ENCODE measurements at places on chromosomes 4 and X.

GRCh38 chr4:163621821-163622220, 127.3 kb downstream of the TMA16 start:
- no peak for DNase-seq

GRCh38 chrX:71081330-71082123, 13.4 kb upstream of the SNX12 start:
- DNase-seq, result no peak

DNA sequence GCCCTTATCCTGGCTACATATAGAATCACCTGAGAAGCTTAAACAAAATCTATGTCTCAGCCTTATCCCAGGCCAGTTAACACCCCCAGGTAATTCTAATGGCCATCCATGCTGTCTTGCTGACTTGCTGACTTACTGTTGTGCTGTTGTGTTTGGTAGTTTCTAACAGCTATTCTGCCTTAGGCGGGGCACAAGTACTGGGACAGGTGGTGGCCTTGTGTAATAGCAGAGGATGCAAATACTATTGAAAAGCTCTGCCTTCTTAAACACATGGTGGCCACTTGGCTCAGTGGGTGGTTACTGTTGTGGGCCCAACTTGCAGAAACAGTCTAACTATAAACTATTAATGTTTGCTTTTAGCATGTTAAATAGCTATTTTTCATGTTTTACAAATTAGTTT, 56.2 kb downstream of the CDS1 start:
- peak; percentile 16 for DNase-seq

GRCh38 chr4:162010362-162010761, 153.4 kb downstream of the FSTL5 start:
- no peak for DNase-seq

- no peak for DNase-seq
Observed at GRCh38 chr4:16310606-16311005, 84.3 kb upstream of the TAPT1 start.

DNA sequence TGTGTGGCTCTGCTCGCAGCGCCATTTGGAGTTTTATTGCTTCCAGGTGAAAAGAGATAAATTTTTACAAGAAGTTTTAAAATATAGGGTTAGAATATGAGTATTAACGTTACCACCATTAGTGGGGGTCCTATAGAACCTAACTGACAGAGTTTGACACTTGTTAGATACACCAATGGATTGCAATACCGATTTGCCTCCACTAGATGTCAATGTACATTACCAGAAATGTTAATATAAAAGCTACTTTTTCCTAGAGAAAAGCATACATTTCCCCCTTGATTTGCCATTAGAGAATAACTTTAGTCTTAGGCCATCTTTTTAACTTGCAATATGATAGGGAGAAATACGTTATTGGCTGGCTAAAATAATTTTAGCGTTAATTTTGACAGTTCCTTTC, 108.4 kb downstream of the LINC00632 start:
- peak; percentile 35 for DNase-seq

GRCh38 chr4:189656641-189657040, 284.0 kb upstream of the FRG1 start:
- DNase-seq, result no peak

DNA sequence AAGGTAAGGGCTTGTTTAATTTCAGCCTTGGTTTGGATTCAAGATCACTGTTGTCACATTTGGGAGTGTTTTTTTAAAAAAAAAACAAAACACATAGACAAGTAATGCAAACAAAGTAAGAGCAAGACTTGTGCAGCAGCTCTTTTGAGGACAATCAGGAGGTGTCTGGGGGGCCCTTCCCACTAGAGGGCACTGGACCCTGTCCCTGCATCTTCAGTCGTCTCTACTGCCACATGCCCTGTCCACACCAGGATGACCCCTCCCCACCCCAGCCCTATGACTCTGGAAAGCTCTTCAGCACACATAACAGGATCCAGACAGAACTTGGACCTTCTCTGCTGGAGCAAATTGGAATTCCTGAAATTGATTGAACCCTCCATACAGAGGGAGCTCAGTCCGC, 71.0 kb downstream of the USP46 start:
- DNase-seq, result peak; percentile 76

GRCh38 chr4:100591161-100591876, 73.5 kb upstream of the EMCN start:
- no peak for DNase-seq

GRCh38 chr4:113730467-113731216, 30.9 kb downstream of the CAMK2D start:
- DNase-seq, result no peak

DNA sequence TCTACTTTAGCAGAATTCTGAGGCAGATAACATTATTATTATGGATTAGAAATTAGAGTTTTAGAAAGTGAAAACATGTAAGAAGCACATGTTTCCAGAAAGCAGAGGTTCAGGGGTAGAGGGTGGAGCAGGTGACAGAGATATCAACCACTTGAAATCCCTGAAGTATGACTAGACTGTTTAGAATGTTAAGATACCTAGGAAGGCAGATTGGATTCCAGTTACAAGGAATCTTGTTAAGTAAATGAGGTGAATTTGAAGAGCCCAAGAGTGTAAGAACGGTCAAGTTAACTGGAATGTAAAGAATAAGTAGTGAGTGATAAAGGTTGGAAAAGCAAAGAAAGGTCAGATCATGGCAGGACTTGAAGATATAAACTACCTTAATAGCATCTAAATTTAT, 37.6 kb downstream of the ARSJ start:
- DNase-seq, result peak; percentile 51

GRCh38 chr4:53161051-53161786, 204.6 kb downstream of the SCFD2 start:
- no peak for DNase-seq

- peak; percentile 11 for DNase-seq
Observed at GRCh38 chrX:11724122-11725017, 33.7 kb upstream of the MSL3 start.

GRCh38 chr4:182207830-182208396, 35.3 kb upstream of the TENM3 start:
- peak; percentile 68 for DNase-seq

DNA sequence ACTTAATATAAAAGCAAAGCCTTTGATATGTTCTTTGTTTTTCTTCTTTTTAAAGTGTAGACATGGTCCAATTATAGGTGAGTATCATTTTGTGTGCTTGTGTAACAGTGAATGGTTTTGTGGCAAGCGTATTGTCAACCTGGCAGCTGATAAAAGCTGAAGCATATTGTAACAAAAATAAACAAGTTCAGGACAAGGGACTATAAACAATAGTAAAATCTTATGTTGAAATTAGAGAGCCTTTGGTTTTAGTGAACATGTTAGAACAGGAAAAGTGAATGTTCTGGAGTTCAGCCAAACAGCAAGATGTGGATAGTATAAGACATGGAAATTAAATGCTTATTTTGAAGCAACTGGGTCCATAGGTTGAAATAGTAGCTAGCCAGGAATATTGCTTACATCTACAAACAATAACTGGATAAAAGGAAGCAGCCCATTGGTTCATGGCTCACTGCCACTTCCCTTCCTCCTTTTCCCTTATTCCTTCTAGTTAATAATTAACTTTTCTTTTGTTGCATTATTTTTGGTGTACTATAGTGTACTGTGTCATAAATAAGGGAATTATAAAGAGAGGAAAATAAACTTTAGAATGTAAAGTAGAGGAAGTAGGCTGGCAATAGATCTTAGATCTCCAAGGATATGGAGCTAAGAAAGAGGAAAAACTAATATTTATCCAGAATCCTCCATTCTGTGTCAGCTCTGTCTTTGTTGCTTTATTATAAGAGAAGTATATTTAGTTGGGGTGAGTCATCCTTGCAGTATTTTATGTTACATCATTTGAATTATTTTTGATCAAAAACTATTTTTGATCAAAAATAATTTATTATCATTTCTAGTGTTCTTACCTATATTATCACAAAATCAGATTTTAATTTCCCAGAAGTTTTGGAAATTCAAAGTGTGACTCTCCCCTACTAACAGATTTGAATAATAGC, 65.6 kb downstream of the MRPL1 start:
- DNase-seq, result no peak

DNA sequence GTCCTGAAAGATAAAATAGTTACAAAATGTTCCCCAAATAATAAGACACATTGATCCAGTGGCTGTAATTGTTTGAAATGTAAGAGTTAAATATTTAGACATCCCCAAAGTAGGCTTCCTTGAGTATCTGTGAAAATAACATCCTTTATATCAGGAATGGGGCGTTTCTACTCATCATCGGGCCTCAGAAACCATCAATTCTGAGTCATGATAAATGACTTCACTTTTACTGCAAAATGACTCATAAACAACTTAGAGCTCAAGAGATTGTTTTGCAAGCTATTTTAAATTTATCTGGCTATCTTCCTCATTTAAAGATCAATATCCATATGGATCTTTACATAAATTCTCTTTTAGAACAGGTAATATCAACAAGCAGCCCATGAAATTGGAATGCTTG, 369.4 kb upstream of the CNKSR2 start:
- DNase-seq, result no peak

GRCh38 chr4:16707874-16708273, 190.6 kb downstream of the LDB2 start:
- DNase-seq, result no peak

Measured in mesendoderm (in vitro differentiated cells).